Activated CD8-positive, alpha-beta memory T cell treated with anti-CD3 and anti-CD28 coated beads for 24 hours (primary cell): ENCODE measurements at places on chromosomes 1 and 21.

- no peak for DNase-seq
Measured at GRCh38 chr1:48966583-48966982, 189.9 kb upstream of the BEND5 start.

GRCh38 chr1:41917076-41917475, 1.6 kb downstream of the HIVEP3 start:
- DNase-seq, result no peak

DNA sequence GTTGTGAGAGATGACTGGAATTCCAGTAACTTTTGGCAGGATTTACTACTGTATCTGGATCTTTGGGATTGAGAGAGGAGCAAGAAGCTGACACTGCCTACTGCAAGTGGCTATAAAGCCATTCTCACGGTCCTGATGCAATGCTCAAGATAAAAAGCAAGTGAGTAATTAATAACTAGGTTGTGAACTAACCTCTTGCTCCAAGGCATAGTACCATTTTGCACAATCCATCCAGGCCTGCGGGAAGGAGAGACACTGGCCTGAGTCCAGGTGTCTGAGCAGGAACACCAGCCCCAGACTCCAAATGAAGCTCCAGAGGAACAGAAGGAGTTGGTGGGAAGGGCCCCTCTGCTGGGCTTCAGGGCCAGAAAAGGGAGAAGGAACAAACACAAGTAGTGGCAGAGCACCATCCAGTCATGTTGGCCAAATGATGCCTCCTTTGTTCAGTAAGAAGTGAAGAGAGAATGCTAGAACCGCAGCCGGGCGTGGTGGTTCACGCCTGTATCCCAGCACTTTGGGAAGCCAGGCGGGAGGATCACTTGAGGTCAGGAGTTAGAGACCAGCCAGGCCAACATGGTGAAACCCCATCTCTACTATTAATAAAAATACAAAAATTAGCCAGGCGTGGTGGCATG, 9.9 kb upstream of the SLC45A3 start:
- no peak for DNase-seq

DNA sequence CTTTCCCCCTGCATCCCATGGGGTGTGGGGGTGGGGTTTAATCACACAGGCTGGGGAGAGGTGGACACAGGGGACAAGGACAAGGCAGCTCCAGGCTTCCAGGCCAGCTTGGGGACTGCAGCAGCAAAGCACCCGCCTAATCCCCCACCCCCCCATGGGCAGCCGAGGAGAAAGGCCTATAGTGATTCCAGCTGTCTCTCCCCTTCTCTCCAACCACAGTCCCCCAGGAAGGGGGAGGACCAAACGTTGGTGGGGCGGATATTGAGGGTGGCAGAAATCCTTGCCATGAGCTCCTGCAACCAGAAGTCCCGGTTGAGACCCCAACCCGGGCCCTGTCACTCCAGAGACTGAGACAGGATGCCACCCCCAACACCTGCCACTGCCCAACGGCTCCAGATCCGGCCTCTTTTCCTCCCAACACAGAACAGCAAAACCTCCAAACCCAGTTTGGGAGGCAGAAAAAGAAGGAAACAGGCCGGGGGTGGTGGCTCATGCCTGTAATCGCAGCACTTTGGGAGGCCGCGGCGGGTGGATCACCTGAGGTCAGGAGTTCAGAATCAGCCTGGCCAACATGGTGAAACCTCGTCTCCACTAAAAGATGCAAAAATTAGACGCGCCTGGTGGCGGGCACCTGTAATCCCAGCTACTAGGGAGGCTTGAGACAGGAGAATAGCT, 1.7 kb downstream of the EPHA2 start:
- DNase-seq, result no peak

DNA sequence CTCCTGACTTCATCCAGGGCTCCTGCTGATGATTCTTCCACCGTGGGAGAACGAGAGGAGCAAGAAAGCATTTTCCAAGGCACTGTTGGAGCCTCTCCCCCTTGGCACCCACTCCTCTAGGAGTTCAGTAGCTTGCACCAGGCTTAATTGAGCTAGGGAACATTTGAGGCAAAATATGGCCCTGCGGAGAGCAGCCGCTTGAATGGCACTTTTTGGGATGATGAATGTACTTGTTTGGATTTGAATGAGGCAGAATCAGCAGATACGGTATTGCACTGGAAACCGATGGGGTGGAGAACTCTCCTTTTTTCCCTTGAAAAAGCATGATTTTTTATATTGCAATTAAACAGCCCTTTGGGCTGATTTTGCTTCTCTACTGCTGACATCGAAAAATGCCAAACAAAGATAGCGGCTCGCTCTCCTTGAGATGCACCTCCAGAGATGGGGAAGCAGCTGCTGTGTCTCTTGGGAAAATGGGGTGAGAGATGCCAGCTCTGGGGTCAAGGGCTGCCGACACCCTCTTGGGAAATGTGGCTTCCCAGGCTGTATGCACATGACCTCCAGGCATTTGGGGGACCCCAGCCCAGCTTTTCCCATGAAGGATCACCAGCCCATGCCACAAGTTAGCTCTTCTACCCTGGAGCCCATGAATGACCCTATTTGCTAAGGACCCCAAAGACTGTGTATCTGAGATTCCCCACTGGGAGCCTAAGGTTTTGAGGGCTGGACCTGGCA, 55.4 kb upstream of the LRP8 start:
- DNase-seq, result no peak

- no peak for DNase-seq
Measured at GRCh38 chr1:161171191-161171590, 5.0 kb downstream of the PPOX start.

- no peak for DNase-seq
Measured at GRCh38 chr1:190102757-190103326, 374.8 kb downstream of the BRINP3 start.

GRCh38 chr1:97869441-97869840, 51.4 kb downstream of the DPYD start:
- no peak for DNase-seq

GRCh38 chr1:23980728-23981070, 572 bp upstream of the SRSF10 start:
- DNase-seq, result peak; percentile 80

GRCh38 chr1:208834381-208835096, 590.4 kb upstream of the PLXNA2 start:
- no peak for DNase-seq

DNA sequence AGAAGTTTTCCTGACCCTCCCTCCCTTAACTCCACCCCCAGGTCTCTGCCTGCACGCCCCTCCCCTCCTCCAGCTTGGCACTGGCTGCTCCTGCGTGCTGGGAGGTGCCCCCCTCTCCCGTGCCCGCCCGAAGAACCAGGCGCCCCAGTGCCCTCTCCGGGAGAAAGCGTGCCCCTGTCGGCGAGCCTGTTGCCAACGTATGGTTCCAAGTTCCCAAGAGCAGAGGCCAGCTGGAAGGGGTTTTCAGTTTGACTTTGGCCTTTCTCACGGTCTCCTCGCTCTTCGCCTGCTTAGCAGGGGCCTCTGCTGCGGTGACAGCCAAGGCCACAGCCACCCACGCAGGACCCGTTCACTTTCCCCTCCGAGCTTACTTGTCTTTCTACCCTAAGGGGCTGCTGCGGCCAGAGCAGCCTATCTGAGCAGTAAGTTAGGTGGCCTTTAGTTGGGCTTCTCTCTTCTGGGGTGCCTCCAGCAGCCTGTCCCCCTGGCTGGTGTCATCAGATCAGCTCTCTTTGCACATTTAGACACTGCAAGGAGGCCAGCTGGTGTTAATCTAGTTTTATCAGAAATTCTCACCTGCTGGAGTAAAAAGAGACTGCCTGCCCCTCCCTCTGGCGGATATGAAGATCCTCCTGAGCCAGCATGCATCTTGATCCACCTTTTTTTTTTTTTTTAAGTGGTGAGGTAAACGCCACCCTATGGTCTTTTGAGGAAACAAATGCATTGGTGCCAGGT, 1.5 kb downstream of the STUM start:
- peak; percentile 75 for DNase-seq

DNA sequence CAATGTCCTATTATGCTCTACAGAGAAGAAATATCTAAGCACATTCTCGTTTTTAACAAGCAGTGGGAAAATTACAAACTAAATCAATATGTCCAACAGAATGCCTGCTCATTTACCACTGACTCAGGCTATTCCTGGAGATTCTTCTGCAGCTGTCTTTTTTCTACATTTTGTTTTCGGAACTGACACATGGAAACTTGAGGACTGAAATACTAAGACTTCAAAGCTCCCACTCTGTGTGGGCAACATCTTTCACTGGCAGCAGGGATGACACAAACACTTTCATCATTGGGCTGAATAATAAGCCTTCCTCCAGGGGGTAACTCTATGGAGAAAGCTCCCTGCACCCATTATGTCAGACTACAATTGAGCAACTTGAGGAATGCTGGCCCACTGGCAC, 175.5 kb upstream of the NCAM2 start:
- no peak for DNase-seq

- peak; percentile 69 for DNase-seq
Measured at GRCh38 chr1:167460836-167461235, 57.5 kb downstream of the CD247 start.

DNA sequence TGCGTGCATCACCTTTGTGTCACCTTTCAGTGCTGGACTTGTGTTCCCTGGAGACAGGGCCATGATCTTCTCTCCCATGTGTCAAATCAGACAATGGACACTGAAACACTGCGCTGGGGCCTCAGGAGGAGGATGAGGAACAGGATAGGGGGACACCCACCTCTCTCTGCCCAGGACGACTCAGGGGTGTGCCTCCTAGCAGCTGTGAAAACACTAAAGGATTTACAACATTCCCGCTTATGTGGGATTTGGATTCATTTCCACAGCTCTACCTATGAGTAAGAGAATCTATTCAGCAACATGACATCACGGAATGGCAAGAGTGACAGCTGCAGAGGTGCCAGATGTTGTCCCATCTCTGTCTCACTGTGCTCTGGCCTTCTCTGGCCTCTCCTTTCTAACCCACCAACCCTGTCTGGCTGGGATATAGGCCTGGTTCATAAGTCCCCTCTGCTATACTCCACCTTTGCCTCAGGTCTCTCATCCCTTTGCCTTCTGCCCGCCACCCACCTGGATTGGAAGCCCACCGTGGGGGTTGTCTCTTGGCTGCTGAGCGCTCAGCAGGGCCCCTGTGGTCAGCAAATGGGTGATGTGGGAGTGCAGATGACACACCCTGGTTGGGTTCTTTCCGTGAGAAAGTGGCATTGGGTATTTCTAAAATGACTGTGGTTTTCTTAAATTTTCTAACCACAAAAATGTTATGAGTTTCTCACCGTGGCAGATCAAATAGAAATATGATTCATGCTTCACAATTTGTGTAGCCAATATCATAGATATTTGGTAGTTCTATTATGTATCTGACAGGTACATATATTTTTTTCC, 47.1 kb upstream of the TLR5 start:
- DNase-seq, result peak; percentile 89

GRCh38 chr1:53578358-53578757, 119.2 kb downstream of the DMRTB1 start:
- DNase-seq, result no peak

- DNase-seq, result no peak
Measured at GRCh38 chr1:11944358-11944931, 9.9 kb downstream of the PLOD1 start.

DNA sequence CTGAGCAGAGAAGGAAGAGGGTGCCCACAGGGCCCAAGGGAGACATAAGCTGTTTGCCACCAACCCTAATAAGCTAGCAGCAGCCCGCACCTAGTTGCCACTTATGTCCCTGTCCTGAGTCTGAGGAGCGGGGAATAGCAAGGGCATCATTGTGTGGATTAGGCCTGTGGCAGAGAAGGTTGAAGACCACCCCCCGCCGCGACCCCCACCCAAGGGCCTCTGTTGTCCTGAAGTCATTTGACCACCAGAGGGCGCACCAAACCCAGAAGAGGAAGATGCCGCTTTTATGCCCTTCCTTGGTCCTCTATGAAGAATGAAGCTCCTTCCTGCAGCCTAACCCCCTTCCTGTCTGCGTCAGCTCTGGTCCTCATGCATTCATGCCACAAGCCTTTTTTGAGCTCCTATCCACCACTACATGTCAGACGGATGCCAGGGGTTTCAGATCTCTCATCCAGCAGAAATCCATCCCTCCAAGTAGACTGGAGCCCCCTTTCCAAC, 16.6 kb downstream of the RHBG start:
- peak; percentile 91 for DNase-seq

DNA sequence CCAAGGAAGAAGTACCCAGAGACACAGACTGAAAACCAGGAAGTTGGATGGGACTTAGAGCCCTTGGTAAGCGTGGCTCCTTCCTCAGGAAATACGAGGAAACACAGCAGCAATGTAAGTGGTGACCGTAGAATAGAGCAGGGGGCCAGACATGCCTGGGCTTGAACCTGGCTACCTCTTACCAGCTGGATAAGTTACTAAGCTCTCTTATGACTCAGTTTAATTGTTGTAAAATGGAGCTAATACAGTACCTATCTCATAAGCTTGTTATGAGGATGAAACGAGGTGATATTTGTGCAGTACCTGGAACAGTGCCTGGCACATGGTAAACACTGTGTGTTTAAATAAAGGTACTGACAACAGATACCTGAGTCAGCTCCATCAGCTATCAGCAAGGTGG, 19.2 kb downstream of the EBNA1BP2 start:
- no peak for DNase-seq

DNA sequence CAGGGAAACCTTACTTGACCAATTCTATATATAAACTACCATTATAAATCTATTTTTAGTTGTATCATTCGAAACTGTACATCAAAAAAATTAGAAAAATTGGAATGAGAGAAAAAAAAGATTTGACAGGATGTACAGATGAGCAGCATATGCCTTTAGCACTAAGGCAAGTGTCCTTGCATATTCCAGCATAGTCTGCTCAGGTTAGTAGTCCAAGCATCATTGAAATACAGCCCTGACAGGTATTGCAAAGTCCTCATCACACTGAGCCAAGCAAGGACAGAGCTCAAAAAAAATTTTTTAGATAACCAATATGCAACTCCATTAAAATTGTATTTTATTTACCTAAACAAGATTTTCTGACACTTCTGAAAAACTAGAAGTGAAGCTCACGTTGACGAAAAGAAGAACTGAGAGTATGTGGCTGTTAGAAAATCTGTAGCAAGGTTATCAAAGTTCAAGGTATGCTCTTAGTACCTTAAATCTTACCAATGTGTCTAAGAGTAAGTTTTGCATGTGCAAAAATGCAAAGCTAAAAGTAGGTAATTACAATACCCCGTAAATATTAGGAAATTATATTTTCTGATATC, 465.6 kb upstream of the ADGRL4 start:
- no peak for DNase-seq

GRCh38 chr1:29324771-29325351, 88.5 kb downstream of the PTPRU start:
- no peak for DNase-seq

GRCh38 chr1:206911064-206911663, 10.6 kb downstream of the FCMR start:
- DNase-seq, result no peak

GRCh38 chr1:245116131-245116530, 38.7 kb upstream of the KIF26B start:
- no peak for DNase-seq
